Smooth muscle cell of bladder (primary cell): ENCODE measurements at places on chromosomes 6 and 20. TPM values are rescaled to one million over a fixed set of nuclear protein-coding genes. Genes with fewer than 3 reads are reported as not detected.

C6orf163 gene
- total RNA-seq: 1.1 and 1.8 TPM in 2 replicates

CDSN gene
- total RNA-seq: under 0.01 TPM in 1 of 2 replicates, not detected in the other

HBS1L gene
- 130 and 165 TPM in 2 replicates for total RNA-seq

MAP7 gene
- total RNA-seq: 3.7 and 3.8 TPM in 2 replicates

GCLC gene
- 24.5 and 32.9 TPM in 2 replicates for total RNA-seq

KIAA1755 gene
- total RNA-seq: 0.43 and 1.9 TPM in 2 replicates
